ENCODE measurements at places on chromosomes 12 and 14.
A peak's percentile ranks its signal among the peaks of the same experiment; 100 is the strongest.

GRCh38 chr12:6827982-6828780 is at the start of gene P3H3:
P3H3 (plus strand) TSS chr12:6828407; CDS start chr12:6828441, 34 bp downstream.
- peak; percentile 87 for DNase-seq

DNA sequence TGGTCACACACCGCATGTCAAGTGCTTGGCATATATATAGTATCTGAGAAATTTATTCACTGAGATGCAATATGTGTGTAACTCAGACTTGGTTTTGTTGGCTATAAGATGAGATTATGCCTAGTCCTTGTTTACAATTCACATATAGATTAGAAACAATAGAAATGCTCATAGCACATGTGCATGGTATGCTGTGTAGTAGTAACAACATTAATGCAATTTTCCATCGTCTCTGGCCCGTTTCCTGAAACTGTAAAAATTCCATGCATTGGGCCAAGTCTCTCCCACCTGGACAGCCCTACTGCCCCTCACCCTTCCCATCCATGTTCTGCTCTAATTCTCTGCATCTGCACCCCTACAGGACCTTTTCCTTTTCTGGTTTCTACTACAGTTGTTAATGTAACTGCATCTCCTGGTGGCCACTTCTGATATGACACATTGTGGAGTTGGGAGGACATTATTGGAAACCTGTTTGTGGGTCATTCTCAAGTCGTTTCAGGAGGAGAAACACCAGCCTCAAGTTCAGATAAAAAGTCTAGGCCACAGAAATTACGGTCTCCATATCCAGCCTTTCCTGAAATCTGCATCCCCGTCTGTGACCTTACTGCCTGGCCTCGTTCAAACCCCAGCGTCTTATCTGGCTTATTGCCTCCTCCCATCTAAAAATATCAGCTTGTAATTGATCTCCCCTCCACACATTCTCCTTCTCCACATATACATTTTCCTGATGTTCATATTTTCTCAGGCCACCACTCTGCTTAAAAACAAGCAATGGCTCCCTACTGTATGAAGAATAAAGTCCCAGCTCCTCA is 37.5 kb downstream of the EMP1 start:
- DNase-seq, result peak; percentile 53

GRCh38 chr12:40502322-40502721 is 189.9 kb upstream of the CNTN1 start:
- DNase-seq, result no peak

- no peak for DNase-seq
These were observed 31.5 kb upstream of the SRP54 start for GRCh38 chr14:34951286-34951685.

GRCh38 chr12:5776091-5776490 is 169.0 kb downstream of the ANO2 start:
- no peak for DNase-seq

- no peak for DNase-seq
These were observed 180.4 kb downstream of the KIF26A start for GRCh38 chr14:104318558-104319490.

GRCh38 chr12:38628288-38628687 is 277.1 kb downstream of the CPNE8 start:
- DNase-seq, result no peak

DNA sequence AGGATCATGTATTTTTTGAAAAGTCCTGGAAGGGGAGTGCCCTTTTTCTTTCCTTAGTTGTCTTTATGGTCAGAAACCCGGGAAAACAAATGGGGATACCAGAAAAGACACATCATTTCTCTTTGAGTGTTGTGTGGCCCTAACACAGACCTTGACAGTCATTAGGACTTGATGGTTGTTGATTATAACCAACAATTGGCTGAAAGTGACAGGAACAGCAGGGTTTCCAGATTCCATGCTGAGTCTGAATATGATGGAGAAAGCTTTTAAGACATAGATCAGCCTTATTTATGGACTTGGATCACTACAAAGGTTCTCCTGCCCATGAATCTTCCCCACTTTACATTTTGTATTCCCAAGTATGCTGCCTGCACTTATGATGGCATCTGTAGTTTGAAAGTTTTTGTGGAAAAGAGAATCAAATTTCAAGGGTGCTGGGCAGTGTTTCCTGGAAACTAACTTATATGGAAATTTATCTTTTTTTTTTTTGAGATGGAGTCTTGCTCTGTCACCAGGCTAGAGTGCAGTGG is 30.4 kb downstream of the POLR3B start:
- no peak for DNase-seq

DNA sequence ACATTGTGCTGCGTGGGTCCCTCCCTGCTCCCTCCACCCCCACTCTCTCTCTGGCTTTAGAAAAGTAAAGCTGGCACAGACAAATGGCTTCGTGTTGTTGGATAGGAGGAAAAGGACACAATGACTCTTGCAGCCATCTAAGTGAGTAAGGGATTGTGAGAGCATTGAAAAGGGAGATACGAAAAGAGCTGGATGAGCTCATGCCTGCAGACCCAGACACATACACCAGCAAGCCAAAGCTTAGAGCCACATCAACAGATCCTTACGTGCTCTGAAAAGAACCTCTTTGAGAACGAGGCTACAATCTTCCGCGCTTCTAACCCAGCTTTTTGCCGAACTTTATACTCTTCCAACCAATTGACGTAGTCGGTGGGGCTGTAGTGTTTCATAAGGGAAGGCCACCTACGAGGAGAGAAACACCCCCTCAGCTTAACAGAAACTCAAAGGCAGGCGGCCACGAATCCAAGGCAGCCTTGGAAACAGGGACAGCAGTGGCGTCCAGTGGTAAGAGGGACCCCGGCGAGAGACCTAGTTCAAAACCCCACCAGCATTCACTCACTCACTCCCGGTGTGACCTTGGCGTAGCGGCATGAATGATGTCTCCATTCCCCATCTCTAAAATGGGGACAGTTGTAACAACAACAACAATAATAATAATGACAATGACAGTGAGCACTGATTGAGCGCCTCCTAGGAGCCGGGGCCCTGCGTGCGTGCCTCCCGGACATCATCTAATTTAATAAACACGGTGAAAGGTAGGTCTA is 1.1 kb downstream of the FBXO21 start:
- no peak for DNase-seq

GRCh38 chr12:117388951-117389446 is 27.6 kb upstream of the NOS1 start:
- DNase-seq, result peak; percentile 77

Measured in NCI-H1417 (cell line).